ENCODE measurements at places on chromosomes 1 and 21.

DNA sequence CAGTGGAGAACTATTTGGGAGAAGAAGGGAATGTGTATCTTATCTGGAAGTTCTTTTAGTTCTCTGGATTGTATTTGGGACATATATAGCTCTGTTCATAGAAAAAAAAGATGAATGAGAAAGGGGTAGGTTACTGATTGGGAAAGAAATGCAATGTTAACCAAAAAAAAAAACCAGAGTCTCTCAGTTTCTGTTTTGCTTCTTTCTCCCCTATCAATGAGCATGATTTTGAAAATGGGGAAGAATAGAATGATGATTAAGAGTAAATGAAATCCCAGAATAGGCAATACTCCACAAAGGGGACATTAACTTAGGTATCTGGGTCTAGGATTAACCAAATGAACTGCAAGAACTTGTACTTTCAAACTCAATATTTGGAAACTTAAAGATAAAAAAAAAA is 92.9 kb downstream of the RHOU start:
- no peak for DNase-seq

DNA sequence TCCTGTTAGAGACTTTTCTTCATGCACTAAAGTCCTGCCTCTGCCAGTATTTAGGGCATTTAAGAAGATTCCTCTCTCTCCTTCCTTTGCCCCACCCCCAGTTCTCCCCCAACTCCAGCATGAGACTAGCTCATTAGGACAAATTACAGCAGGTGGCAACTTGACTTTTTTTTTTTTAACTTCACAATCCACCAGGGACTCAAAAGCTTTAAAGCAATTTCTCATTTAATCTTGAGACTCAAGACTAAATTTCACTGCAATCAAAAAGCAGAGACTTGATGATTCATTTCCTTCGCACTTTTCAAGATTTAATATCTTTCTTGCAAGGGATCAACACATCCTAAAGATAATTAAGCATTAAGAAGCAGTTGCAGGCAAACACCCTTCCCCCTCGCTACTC is 74.9 kb downstream of the WLS start:
- DNase-seq, result no peak

DNA sequence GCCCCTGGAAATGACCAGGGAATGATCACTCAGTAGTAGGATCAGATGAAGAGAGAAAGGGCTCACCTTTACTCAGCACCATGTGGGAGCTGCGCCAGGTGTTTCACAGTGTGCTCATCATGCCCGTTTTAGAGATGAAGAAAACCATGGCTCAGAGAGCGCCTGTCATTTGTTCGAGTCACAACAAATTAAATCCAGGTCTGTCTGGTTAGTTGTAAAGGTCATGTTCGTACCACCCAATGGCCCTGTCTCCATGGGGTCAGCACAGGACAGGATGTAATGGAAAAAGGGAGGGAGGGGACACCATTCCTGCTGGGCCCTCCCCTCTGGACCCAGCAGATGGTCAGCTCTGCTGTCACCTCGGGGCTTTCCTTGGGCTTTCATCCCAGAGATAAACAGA is 15.2 kb downstream of the KIRREL1 start:
- DNase-seq, result no peak

- DNase-seq, result no peak
Observed at GRCh38 chr21:38165466-38166172, 91.2 kb upstream of the KCNJ15 start.

GRCh38 chr21:42348762-42349161 is 2.0 kb downstream of the TFF2 start:
- no peak for DNase-seq

DNA sequence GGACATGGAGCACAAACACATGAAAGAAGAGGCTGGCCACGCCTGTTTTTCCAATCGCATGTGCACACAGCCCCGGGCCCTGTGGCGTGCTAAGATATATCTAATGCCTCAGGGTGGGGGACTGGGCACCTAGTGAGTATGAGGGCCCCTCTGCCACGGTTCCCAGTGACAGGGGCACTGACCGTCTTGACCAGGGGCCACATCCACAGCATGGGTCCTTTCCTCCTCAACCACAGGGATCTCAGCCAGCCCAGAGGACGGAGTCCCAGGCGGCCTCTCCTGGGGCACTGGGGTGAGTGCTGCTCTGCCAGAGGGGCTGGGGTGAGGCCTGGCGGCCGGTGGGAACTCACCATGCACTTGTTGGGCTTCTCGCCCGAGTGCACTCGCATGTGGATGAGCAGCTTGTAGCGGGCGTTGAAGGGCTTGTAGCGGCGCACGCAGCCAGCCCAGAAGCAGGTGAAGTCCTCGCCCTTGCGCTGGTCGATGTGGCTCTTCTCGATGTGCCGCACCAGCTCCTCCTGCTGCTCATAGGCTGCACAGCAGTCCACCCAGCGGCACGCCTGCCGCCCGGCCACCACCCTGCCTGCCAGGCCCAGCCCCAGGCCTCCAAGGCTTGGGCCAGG is 134.7 kb downstream of the DMRTB1 start:
- no peak for DNase-seq

GRCh38 chr1:221921936-221922335 is 180.0 kb upstream of the DUSP10 start:
- no peak for DNase-seq

GRCh38 chr1:73066866-73067265 is 784.5 kb upstream of the NEGR1 start:
- no peak for DNase-seq

DNA sequence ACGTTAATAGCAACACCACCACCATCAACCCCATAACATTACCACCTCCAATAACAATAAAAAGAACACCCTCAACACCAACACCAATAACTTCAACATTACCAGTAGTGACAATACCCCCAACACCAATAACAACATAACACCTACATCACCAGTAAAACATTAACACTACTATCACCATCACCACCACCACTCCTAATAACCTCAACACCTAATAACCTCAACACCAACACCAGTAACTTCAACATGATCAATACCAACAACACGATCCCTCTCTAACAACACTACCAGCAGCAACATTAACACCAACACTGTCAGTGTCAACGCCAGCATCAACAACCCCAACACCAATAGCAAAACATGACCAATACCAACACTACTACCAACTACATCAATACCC is 57.2 kb downstream of the TAS1R2 start:
- DNase-seq, result no peak

- DNase-seq, result no peak
Observed at GRCh38 chr1:241614144-241614543, 26.0 kb downstream of the CHML start.

GRCh38 chr21:35217504-35218060 is 168.5 kb upstream of the RUNX1 start:
- no peak for DNase-seq

DNA sequence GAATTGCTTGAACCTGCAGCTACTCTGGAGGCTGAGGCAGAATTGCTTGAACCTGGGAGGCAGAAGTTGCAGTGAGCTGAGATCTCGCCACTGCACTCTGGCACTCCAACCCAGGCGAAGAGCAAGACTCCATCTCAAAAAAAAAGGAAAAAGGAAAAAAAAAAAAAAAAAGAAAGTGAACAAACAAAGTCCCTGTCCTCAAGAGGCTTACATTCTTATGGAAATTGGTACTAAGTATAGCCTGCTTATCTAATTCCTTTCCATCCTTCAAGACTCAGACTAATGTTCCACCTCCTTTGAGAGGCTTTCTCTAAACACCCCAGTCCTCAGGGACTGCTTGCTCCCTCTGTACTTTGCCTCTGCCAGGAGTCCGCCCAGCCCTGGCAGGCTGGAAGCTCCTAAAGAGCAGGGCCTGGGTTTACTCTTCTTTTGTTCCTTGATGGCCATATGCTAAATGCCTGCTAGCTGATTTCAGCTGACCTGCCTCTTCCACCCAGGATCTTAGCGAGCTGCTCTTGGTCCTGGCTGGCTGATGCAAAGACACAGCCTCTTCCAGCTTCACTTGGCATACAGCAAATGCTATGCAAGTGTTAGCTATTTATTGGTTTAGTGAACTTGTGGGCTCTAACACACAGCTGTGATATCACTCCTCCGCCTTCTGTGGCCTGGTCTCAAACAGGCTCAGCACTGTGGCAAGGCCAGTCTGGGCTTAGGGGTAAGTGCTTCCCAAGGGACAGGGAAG is 9.8 kb downstream of the SLC9A1 start:
- DNase-seq, result no peak

DNA sequence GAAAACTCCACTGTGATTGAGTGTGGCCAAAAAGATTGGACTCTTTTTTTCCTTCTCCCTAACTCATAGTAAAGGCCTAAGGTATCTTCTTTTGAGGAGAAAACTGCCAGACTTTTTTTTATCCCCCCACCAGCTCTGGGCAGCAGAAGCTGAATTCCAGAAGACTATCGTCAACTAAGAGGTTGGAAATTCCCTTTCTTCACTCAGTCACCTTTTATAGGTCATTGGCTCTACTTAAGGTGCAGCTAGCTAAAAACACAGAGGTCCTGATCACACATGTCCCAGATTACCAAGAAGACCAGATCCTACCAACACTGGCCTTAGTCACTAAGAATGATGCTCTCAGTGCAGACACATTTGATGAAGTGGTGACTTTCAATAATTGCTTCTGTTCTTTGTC is 1441.2 kb downstream of the PLA2G4A start:
- no peak for DNase-seq

DNA sequence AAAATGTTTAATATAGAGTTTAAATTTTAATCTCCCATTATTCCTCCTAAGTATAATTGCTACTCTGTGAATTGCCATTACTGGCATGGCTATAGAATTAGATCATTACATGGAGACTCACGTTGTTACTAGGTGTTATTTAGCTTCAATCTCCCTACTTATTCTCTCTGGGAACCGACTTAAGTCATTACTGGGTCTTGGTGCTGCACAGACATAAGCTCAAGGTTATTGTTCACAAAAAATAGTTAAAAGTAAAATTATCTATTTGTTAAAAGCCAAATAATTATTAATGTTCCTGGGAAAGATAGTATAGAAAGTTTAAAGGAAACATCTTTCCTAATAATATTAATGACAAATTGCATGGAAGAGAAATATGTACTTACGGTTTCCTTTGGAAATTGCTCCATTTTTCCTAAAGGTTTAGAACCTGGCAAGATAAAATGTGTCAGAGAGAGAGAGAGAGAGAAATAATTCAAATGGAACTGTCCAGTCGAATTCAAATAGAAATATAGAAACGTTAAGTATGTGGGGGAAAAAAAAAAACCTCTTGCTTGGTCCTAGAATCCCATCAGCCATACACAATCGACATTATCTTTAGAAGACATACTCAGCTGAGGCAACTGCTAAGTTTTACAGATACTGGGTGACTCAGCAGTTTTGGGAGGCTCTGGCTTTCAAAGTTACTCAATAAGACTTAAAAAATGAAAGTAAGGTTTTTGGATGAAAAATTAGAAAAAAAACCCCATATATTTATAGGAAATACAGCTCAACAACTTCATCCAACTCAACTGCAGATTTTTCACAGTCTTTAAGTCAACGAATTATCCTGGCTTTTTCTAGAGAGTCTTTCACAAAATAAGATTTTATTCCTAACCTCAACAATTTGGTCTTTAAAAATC is at the start of gene SPTA1:
Gene SPTA1, minus strand, starts transcription at position 605 of the 899 bp plus-strand sequence. Its CDS starts 198 bp downstream, at position 407.
- no peak for DNase-seq

- no peak for DNase-seq
Observed at GRCh38 chr1:205505076-205505729, 734 bp downstream of the CDK18 start.

DNA sequence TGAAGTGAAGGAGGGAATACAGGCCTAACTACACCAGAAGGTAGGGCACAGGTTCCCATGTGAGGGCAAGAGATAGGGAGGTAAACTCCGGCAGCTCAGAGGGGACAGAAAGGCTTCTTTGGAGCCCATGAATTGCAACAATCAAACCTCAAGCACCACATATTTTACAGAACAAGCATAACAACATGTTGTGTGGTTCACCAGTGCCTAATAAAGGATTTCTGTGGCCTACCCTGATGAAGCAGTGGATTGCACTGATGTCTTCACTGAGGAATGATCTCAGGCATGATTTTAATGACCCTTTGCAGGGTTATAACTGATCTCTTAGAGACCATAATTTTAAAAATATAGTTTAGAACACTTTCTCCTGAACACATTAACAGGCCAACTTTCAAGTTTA is 77.4 kb downstream of the RUNX1 start:
- no peak for DNase-seq
